ENCODE measurements at places on chromosomes 7 and 10.

- no peak for DNase-seq
Observed at GRCh38 chr7:102432442-102433218, 745 bp upstream of the ORAI2 start.

DNA sequence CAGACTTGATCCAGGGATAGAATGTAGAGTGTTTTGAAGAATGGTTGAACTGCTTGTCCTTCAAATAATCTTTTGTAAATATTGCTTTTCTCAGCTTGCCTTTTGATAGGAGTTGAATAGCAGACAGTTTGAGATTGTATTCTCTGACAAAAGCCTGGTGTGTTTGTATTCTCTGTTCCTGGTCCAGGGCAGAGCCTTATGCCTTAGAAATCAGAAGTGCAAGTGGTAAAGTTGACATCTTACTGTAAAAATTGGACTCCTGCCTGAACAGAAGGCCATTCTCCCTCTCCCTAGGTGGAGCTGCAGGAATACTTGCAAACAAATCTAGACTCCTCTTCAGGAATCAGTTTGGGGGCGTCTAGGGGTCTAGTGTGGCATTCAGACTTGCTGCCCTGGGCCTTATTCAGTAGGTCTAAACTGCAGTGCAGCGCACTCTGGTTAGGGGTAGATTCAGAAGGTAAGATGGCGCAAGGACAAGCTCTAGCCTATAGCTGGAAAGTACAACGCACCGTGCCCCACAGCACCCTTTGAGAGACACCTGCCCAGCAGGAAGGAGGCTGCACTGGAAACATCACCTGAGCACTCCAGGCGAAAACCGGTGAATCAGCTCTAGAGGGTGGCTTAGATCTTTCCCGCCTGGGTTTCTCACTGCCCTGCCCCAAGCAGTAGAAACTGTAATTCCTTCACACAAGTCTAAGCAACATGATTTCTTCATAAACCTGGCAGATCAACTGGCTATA is 608.5 kb upstream of the GALNT17 start:
- no peak for DNase-seq

DNA sequence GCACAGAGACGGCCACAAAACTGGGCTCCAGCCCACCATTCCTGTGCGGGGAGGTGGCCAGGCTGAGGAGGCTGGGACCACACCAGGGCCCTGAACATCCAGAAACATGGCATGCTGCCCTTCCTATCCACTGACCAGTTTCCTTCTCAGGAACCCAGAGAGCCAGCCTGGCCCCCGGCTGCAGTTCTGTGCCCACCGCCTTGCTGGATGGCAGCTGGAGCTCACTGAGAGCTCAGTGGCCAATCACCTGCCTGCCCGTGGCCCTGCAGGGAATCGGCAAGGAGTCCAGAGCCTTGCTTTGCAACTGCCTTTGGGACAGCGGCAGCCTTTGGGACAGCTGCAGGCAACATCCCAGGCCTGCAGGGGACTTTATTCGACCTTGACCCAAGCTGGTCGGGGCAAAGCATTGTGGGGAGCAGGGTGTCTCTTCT is 30.4 kb downstream of the STK32C start:
- no peak for DNase-seq

GRCh38 chr7:24894429-24895221 is 85.4 kb downstream of the OSBPL3 start:
- DNase-seq: no peak

Data from spleen (tissue), 13 donors.